NCI-H1694 (cell line): ENCODE measurements at places on chromosomes 5 and 9.

GRCh38 chr5:92559781-92560180 lies 1021.2 kb downstream of the NR2F1-AS1 start:
- DNase-seq, result no peak

DNA sequence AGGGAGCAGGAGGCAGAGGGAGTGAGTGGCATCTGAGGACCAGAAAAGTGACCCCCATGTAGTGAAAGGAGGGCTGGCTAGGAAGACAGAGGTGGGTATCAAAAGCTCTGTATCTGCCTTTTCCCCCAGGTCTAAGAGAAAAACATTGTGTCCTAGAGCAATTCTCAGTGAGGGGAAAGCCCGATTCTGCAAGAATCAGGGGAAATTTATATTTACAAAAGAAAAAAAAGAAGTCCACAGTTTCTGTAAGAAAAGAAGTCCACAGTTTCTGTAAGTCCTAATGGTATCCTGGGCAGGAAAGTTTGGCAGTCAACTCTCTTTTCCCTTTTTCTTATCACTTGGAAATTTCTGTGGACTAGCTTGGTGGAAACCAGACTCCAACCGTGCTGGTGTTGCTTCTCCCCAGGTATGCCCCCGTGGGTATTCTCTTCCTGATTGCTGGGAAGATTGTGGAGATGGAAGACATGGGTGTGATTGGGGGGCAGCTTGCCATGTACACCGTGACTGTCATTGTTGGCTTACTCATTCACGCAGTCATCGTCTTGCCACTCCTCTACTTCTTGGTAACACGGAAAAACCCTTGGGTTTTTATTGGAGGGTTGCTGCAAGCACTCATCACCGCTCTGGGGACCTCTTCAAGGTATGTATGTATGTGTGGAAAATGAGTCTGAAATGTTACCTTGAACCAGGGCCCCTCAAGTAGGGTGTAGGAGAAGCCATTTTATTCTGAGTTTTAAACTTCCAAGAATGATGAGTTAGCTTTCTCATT lies 73.0 kb downstream of the SLC1A3 start:
- no peak for DNase-seq

DNA sequence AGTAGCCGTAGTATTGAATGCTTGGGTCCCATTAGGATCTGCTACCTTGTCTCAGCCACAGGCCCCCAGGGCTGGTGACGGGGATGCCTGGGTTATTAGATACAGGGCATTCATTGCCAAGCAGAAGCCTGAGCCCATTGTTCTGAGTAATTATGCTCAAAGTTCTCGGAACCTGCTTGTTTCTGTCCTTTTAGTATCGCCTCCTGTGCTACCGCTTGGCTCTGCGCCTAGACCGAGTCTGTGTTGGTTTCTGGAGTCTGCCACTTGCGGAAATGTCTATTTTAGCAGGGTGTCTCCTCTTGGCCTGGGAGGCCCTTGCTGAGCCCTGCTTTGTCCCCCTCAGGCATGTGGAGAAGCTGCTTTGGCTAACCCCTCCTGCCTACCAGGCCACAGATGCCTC lies 506.1 kb downstream of the BNC2 start:
- no peak for DNase-seq

DNA sequence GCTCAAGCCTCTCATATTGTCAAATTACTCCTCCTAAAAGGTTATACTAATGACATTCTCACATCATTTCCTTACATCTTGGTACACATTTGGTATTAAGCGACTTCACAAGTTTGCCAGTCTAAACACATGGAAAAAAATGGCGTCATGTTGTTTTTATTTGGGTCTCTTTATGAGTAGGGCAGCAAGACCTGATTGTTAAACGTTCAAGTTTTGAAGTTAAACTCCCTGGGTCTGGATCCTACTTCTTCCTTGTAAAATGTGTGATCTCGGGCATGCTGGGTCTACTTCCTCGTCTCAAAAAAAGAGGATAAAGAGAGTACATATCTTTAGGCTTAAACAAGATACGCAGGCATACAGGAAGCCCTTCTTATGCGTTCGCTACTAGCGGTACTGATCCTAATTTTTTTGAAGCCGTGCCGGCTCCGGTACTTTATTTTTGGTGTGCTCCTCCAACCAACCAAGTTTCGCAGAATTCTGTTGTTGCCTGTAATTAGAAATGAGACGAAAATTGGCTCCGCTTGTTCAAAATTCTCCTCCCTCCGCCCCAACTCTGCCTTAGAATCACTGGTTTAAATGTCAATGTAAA lies 596 bp upstream of the CDC37L1 start:
- peak; percentile 46 for DNase-seq

DNA sequence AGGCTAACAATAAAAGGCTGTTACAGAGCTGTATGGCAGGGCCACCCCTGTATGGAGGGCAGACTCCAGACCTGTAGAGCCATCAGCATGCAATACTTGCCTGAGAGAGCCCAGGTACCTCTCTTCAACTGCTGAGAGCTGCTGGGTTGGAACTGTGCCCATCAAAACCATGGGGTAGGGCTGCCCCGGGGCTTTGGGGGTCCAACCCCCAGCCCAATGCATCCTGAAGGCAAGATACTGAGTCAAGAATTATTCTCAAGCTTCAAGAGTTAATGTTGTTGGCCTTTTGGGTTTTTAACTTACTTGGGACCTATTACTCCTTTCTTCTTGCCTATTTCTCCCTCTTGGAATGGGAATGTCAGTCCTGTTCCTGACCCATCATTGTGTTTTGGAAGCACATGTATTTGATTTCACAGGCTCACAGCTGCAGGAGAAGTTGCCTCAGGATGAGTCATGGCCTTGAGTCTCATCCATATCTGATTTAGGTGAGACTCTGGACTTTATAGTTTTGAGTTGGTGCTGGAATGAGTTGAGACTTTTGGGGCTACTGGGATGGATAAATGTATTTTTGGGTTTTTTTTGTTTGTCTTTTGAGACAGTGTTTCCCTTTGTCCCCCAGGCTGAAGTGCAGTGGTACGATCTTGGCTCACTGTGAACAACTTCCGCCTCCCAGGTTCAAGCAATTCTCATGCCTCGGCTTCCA lies 21.0 kb upstream of the CDK7 start:
- no peak for DNase-seq

- no peak for DNase-seq
Measured at GRCh38 chr5:38167562-38167996, 90.8 kb upstream of the EGFLAM start.

DNA sequence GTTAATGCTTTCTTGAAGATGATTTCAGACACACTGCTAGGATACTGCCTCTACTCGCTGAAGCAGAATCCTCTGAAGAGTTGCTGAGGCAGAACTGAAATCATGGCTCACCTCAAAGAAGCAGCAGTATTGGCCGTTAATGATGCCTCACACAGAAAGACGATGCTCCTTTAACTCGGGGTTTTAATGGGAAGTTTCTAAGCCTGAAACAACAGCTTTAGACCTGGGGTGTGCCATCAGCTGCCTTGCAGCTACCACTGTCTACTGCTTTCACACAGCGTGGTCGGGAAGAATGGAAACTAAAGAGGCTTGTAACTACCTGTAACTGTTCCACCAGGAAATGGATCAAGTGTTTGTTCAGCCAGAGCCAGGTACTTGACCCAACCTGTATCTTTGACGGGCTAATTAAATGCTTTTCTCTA lies at the start of gene CTXN3:
CTXN3 (plus strand) TSS at position 65 of the 422 bp plus-strand sequence. CDS start 8,440 bp downstream, outside the sequence.
- no peak for DNase-seq

GRCh38 chr5:181221105-181221791 lies 1.8 kb upstream of the TRIM41 start:
- DNase-seq, result no peak

GRCh38 chr9:116767219-116767618 lies 80.1 kb downstream of the TRIM32 start:
- DNase-seq, result peak; percentile 84

DNA sequence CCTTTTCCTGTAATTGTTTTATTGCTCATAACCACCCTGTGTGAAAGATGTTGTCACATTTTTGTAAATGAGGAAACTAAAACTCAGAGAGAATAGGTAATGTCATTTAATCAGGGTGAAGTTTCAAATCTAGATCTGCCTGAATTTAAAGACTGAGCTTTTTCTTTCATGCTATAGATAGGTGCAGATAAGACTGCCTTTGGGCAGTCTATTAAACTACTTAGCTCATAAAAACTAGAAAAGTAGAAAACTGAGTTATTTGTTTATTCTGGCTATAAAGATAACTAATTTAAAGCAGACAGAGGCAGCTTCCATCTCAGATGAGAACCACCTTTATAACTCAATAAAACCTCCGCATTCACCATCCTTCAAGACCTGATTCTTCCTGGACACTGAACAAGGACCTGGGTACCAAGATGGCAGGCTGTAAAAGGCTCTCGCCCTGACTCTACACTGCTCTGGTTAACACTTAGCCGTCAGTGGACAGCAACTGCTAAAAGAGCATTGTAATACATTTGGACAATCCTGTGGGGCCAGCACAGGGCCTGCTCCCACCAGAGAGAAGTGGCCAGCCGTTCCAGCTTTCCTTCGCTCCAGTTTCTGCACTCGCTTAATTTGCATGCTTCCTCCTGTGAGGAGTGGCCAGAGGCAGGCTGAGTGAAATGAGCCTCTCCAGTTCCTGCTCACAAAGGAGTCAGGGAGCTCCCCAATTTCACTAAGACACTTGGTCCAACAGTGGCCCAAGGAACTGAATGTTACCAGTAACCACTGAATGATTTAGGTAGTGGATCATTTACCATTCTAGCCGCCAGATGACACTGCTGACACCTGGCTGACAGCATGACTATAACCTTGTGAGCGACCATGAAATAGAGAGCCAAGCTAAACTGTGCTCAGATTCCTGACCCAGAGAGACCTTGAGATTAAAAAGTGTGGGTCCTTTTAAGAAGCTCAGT lies 566.4 kb downstream of the EFNA5 start:
- DNase-seq, result no peak

DNA sequence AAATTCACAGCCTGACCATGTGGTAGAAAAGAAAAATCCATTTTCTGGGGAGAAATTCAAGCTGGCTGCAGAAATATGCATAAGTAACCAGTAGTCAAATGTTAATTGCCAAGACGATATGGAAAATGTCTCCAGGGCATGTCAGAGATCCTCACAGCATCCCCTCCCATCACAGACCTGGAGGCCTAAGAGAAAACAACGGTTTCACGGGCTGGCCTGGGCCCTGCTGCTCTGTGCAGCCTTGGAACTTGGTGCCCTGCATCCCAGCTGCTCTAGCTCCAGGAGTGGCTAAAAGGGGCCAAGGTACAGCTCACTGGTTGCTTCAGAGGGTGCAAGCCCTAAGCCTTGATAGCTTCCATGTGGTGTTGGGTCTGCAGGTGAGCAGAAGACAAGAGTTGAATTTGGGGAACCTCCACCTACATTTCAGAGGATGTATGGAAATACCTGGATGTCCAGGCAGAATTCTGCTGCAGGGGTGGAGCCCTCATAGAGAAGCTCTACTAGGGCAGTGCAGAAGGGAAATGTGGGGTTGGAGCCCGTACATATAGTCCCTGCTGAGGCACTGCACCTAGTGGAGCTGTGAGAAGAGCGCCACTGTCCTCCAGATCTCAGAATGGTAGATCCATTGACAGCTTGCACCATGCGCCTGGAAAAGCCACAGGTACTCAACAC lies 49.7 kb downstream of the PTBP3 start:
- DNase-seq, result no peak

GRCh38 chr9:21357479-21358460 lies 7.1 kb upstream of the IFNA6 start:
- DNase-seq, result no peak

GRCh38 chr9:108756746-108757490 lies 98.9 kb downstream of the ACTL7B start:
- DNase-seq, result no peak

- DNase-seq, result peak; percentile 45
Measured at GRCh38 chr5:142655339-142656267, 30.3 kb downstream of the FGF1 start.
